ENCODE measurements at places on chromosomes 11 and 22.

GRCh38 chr11:109133159-109133558, 288.8 kb upstream of the C11orf87 start:
- DNase-seq = no peak

DNA sequence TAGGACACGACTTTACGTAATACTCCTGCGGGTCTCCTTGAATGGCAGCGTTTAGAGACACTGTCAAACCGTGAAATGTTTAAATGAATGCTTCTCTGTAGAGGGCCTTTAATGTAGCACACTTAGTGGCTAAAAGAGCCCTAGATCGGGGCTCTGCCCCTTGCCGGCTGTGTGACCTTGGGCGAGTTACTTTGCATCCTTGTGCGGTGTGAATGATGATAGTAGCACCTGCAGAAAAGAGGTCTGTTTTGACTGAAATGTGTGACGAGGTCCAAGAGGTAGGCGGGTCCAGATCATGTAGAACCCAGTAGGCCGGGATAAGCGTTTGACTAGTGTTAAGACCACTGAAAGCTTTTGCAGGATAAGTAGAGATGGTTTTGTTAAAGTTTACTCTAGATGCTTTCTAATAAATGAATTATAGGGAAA, 866 bp downstream of the MED17 start:
- DNase-seq = no peak

DNA sequence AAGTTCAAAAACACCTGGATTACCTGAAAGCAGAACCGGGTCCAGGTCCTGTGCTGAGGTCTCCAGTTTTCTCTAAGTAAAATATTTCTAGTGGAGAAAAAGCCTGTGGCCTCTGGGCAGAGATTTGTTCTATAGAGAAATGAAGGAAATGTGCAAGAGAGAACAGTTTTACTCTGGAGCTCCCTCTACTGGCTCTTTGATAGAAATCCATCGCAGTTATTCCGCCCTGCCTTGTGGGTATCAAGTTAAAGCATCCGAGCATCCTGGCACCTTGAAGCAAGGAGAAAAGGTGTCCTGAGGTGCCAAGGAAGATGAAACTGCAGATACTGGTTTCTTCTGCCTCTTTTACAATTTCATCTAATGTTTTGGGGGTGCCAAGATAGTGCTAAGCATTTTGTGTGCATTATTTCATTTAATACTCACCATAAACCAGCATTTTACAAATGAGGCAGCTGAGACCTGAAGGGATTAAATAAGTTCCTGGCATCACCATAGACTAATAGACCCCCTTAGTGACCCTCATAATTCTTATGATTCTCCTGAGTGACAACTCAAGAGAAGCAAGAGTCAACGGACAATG, 113.1 kb upstream of the HSD17B12 start:
- peak; percentile 44 for DNase-seq

- DNase-seq = no peak
Measured at GRCh38 chr11:66360406-66361073, 11.0 kb downstream of the SLC29A2 start.
